ENCODE measurements at places on chromosomes 12 and 14.

- no peak for DNase-seq
Observed at GRCh38 chr12:3278681-3279414, 201.7 kb downstream of the TSPAN9 start.

- peak; percentile 9 for DNase-seq
Observed at GRCh38 chr12:24562771-24563431, 386.0 kb downstream of the BCAT1 start.

GRCh38 chr14:85535321-85535720 is 5.4 kb downstream of the FLRT2 start:
- no peak for DNase-seq

DNA sequence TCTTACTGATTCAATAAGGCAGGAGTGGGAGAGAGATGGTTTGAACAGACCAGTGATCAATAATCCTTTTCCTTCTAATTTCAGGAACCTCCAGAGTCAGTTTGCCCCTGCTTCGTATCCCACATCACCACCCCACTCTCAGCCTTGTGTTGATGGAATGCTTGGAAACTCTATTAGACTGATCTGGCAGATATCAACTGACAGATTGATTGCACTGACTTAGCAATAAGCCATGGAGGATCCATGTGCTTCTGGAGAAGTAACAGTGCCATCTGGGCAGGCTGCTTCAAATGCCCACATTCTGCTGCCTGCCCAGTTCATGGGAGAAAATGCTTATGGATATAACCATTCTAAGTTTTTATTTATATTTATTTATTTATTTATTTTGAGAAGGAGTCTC is 218.0 kb downstream of the SLC2A13 start:
- DNase-seq = no peak

DNA sequence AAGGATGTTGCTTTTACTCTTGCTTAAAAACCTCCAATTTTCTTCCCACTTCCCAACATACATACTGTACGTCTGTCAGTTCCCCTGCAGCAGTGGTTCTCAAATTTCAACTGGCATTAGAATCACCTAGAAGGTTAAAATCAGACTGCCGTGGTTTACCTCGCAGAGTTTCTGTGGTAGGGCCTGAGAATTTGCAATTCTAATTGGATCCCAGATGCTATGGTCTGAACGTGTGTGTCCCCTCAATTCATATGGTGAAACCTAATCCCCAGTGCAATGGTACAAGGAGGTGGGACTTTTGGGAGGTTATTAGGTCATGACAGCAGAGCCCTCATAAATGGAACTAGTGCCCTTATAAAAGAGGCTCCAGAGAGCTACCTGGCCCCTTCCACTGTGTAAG is 226.9 kb downstream of the CRADD start:
- DNase-seq = no peak
